Activated CD4-positive, alpha-beta memory T cell treated with anti-CD3 and anti-CD28 coated beads for 36 hours (primary cell): ENCODE measurements at places on chromosomes 16 and 17. TPM values are rescaled to one million over a fixed set of nuclear protein-coding genes. Genes with fewer than 3 reads are reported as not detected.
A peak's percentile ranks its signal among the peaks of the same experiment; 100 is the strongest.

The EPX gene
- total RNA-seq = not detected

The CIAO3 gene
- 32.2 TPM for total RNA-seq

The OR3A1 gene
- 0.26 TPM for total RNA-seq

The ZNF785 gene
- total RNA-seq = 14.0 TPM

The ZFPM1 gene
- 12.0 TPM for total RNA-seq

GRCh38 chr16:50692999-50693781, at the start of gene NOD2:
TSS of gene NOD2 (plus strand) at chr16:50693606. CDS start at chr16:50699496, 5,890 bp downstream.
- peak; percentile 51 for DNase-seq

DNA sequence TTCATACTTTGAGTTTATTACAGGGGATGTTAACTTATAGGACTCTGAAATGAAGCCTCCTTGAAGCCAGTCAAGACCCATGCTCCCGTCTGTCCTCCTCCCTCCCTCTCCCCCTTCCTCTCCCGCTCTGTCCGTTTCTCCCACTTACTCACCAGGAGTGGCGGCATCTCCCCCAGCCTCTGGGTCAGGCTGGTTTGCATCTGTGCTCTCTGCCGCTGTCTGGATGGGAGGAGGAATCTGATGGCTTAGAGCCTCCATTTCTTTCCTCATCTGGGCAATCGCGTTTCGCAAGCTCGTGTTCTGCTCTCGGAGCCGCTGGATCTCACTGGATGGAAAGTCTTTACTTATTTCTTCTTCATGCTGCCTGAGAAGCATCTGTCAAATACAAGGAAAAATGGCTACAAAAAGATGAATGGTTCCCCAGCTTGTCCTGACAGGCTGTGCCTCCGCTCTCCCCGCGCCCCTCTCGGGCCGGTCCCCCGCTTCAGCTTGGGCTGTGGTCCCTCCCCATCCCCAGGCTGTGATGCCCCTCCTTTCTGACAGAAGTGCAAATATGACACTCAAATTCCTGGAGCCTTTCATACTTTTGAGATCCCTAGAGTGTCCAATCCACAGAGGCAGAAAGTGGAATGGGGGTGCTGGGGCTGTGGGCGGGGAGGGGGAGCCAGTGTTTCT, 40.0 kb downstream of the CCDC57 start:
- DNase-seq = no peak

DNA sequence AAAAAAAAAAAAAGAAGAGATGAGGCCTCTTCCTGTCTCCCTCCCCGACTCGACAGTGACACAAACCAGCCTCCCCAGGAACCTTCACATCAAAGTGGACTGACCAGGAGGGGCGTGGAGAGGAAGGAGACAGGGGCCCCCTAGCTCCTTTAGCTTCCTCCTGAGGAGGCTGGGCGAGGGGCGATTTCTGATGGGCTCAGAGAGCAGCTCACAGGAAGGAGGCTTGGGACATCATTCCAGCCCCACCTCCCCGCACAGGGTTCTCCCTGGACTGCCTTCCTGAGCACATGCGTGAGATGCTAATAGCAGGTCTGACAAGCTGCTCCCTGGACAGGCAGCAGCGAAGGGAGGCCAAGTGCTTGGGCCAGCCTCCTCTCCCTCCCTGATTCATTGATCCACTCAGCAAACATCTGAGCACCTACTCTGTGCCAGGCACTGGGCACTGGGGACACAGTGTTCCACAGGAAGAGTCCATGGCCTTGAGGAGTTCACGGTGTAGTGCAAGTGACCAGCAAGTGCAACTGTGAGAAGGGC, 14.4 kb upstream of the DOK4 start:
- no peak for DNase-seq

DNA sequence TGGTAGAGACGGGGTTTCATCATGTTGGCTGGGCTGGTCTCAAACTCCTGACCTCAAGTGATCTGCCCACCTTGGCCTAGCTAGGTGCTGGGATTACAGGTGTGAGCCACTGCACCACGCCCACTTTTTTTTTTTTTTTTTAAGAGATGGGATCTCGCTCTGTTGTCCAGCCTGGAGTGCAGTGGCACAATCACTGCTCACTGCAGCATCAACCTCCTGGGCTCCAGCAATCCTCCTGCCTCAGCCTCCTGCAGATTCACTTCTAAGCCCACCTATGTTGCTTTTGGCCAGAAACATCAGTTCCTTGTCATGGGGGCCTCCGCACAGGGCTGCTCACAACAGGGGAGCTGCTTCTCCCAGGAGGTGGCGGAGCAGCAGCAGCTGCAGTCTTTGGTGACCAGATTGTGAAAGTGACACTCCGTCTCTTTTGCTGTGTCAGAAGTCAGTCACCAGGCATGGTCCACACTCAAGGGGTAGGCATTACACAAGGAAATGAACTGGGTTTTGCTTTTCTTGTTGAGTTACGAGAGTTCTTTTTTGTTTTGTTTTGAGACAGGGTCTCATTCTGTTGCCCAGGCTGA, 4.5 kb upstream of the NME4 start:
- peak; percentile 56 for DNase-seq

- DNase-seq = peak; percentile 77
These were observed 2.8 kb upstream of the ALDH3A2 start for GRCh38 chr17:19645734-19646201.

DNA sequence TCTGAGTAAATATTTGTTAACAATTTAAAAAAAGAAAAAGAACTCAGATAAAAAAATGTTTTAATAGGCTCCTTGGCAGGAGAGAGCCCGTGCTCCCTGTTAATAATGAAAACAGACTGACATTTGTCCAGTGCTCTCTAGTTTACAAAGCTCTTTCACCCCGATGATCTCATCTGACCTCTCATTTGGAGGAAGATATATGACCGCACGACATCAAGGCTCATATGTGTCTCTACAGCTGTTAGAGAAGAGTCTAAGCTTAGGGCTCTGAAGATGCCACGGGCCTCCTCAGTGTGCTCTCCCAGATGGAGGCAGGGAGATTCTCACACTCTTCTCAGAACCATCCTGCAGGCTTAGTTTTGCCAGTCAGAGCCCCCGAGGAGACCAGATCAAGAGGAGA, 280.8 kb upstream of the IRX5 start:
- no peak for DNase-seq

DNA sequence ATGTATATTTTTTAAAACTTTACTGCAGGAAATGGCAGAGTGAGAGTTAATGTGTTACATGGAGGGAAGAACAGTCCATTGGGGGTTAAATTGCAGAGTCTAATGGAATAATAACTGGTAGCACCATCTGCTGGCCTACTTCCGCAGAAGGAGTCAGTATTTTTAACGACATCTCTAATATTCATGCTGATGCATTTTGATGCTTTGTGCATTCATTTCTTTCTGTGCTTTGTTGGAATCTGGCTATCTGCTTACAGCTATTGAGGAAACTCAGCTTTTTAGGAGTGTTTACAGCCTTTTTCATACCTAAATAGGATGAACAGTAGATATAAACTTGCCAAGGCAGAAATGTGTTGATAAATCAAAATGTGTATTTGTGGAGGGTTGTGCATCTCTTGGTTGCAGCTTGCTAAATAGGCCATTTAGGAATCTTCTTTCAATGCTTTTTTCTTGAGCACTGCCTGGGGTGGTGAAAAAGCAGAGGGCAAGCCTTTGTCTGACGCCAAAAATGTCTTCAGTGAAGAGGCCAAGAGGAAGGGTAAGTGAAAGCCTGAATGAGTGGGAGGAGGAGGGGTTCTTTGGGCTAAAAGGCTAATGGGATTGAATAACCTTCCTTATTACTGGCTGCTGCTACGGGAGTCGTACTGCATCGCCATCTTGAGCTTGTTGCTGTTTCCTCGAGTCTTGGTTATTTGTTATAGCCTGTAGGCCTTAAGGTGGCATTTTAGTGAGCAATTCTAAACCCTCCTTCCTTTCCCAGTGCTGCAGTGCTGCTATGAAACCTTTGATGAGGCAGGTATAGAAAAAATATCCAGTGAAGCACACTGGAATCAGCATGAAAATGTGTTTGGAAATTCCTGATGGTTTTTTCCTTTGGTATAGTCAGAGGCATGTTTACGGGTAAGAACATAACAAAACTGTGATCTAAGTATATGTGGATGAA, 153.3 kb downstream of the CHD9 start:
- DNase-seq = no peak

GRCh38 chr17:4740025-4740351, 260 bp upstream of the CXCL16 start:
- DNase-seq = no peak

DNA sequence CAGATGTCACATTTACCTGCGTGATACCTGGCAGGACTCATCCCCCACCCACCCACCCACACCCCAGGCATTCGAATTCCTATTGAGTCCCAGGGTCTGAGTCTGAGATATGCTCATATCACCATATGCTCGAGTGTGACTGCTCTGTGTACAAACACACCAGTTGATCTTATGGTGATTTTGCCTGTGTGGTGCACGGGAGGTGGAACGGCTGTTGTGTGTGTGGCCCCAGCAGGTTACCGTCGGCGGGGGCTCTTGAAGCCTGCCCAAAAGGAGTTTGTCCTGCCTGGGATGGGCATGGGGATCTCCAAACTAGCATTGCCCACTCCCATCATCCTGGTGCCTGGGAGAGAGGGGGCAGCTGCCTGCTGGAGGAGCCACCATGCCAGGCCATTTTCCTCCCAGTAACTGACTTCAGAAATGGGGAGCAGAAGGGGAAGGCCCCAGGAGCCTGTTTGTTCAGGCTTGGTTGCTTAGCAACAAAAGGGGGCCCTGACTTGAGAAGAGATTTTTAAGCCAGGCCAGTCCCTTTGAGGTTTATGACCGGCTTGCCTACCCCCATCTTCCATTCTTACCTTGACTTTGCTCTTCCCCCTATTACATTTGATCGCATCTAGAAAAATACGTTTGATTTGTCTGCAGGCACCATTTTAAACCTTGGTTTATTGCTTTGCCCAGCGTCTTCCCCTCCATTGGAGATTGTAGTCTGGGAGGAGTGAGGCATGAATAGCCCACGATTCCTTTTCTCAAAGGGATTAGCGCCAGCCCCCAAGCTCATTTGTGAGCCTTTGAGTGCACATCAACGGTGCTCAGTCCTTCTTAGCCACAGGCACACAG, 217.7 kb downstream of the CCDC182 start:
- no peak for DNase-seq

DNA sequence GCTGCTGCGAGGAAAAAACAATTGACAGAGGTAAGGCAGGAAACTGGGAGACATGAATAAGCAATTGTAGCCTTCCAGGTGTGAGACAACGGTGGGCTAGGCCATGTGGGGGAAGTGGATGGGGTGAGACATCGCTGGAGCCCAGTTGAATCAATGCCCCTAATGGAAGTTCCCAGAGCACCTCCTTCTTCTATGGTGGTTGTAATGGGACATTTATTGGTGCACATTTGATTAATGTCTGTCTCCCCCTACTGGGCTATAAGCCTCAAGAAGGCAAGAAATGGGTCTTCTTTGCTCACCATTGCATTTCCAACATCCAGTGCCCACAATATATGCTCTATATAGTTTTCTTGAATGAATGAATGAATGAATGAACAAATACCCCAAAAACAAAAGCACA, 22.7 kb upstream of the CD300E start:
- no peak for DNase-seq

DNA sequence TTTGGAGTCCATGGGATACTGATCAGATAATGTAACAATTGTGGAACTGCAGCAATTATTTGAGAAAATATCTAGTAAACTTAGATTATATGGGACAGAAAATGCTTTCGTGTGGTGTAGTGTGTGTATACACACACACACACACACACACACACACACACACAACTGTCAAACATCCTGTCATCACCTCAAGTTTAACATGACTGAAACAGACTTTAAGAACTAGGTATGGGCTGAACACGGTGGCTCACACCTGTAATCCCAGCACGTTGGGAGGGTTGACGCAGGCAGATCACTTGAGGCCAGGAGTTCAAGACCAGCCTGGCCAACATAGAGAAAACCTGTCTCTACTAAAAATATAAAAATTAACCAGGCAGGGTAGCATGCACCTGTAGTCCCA, 544 bp upstream of the EVI2A start:
- peak; percentile 59 for DNase-seq

DNA sequence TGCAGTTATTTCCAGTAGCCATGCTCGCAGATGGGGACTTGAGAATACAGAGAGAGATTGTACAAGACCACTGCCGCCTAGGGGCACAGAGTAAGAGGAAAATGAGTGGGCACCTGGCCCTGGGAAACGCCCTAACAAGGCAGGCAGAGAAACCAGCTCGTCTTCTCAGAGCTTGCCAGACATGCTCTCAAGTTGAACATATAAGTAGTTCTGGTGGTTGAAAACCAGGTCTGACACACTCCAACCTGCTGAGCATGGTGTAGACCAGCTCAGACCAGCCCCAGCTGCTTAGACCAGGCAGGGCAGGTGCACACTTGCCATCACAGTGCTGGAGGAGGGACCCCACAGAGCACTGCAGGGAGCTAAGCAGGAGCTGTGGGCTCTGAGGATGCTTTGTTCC, 250.5 kb downstream of the CPPED1 start:
- no peak for DNase-seq

DNA sequence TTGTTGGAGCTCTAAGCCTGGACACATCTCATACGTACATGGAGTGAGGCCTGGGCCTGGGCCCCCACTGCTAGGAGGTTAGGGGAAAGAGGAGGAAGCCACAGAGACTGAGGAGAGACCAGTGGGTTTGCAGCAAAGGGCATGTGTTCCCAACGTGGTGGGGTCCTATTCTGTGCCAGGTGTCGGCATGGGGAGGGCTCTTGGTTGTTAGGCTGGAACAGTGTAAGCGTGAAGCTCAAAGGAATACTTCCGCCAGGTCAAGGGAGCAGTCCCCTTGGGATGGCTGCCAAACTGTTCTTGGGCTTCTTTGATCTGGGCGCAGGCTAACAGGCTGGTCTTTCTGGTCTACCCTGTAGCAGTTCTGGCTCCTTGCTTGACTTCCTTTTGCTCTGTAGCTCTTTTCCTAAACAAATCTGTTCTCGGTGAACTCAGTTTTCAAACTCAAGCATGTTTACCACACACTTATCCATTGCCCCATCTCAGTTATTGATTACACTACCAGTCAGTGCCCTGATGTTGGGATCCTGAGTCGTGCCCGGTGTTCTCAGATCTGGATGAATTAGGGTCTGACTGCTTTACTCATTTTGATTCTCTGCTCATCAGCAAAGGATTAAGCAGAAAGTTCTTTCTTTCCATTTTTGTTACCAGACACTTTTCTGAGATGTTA, 36.4 kb downstream of the GPT2 start:
- DNase-seq = no peak
